ENCODE measurements at places on chromosomes 7 and 10.

DNA sequence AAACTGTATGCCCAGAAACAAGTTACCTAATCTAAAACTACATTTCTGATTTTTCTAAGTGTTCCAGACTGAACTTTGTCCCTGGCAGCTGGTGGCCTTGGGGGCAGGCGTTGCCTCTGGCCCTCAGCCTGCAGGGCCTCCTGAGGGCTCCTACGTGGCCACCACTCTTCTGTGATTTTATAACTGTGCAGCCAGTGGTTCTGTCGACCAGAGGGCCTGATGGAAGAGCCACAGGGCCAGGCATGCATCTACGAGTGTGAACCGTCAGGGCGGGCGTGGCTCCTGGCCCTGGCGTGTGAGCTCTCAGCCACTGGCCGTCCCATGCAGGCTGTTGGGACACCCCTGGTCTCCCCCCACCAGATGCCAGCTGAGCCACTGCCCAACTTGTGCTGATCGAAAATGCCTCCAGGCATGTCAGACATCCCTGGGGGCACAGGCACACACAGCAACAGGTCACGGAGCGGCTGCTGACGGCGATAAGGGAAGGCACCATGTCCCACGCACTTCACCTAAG is 173.4 kb downstream of the ZMYND11 start:
- no peak for DNase-seq

DNA sequence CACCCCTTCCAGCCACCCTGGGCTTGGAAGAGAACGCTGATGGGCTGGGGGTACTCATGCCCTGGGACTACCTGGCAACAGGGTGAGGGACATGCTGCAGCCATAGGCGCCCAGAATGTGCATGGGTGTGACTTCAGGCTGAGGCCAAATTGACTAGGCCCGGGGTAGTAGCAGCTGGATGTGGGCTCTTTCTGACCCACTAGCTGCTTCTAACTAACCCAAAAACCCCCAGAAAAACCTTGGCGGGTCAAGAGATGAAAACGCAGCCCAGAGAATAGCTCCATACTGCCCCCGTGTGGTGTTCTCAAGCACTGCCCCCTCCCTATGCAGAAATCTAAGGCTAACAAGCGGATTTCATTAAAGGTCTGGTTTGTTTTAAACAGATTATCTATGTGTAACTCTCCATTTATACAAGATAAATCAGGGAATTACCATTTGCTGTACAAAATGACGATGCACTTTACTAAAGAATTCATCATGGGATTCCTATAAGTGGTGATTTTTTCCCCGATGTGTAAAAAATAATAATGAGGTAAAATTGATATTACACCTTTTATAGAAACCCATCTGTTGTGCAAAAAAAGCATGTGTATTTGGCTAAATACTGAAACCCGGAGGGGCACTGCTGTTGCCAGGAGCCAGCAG is 4.2 kb downstream of the SMARCD3 start:
- no peak for DNase-seq

DNA sequence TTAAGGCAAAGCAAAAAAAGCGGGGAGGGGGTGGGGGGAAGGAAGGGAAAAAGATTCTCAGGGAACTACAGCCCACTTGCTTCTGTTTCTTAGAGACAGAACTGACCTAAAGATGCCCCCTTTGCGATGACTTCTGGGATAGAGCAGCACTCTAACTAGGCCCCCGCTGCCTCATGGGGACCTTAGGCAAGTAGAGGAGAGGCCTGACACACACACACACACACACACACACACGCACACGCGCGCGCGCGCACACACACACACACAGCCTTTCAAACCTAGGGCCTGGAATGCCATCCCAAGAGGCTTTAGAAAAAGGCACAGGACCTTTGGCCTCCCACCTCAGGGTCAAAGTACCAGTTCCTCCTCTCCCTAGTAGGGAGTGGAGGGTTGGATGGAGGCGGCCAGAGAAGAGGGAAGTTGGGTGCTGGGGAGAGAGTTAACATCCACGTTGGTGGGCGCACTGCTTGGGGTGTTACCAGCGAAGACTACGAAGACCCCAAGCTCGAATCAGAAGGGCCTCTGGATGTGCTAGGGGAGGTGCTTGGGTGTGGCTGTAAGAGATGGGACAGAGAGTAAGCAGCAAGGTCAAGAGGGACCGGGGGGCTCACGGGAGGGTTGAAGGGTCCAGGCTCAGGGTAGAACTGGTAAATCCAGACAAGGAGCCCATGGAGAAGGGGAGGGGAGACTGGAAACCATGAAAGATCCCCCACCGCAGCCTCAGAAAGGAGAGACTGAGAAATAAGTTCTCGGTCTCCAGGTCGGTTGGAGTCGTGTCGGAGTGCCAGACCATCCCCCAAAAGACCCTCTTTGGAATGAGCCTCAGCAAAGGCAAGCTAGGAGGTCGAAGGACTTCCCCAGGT is 1.2 kb upstream of the COL1A2 start:
- DNase-seq = no peak

- DNase-seq = no peak
Observed at GRCh38 chr10:72276421-72277339, 3.0 kb downstream of the DDIT4 start.

DNA sequence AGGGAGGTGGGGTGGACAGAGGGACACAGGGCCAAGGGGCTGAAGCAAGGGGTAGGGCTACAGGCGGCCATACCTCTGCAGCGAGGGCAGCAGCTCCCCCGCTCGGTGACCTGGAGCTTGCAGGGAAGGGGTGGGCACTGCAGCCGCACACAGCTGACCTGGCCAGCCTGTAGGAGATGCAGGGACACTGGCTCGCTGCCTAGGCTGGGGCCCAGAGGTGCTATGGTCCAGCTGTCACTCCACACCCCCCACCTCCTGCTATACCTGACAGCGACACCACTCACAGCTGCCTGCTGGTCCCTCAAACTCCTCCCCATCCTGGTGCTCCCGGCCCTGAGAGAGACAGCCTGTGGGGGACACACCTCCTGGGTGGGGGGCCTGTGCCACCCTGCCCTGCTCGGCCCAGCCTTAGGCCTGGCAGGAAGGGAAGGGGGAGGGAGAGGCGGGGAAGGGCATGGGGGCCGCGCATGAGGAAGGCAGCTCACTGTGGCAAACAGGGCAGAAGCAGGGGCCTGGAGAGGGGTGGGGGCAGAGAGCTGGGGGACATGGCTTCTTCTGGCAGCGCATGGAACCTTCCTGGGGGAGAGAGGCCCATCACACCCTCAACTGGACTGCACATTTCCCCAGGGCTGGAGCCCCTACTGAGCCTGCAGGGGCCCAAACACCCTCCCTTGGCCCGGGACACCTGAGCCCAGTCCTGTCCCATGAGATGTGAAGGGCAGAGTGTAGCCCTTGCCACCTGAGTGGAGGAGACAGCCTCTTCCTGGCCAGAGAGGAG is 23.9 kb downstream of the ATP6V1F start:
- no peak for DNase-seq

- no peak for DNase-seq
Observed at GRCh38 chr10:3709456-3710060, 75.5 kb downstream of the KLF6 start.

DNA sequence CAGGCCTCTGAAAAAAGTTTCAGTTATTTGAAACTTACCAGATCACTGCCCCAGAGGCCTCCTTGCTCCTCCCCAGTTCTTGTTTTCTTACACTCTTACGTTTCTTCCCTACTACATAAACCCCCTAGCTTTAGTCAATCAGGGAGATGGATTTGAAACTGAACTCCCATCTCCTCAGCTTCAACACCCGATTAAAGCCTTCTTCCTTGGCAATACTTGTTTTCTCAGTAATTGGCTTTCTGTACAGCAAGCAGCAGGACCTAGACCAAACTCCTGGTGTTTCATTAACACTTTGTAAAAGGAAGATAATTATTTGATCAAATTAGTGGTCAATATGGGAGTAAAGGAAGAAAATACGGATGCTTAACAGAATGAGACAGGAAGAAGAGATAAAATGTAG is 870.4 kb downstream of the PCDH15 start:
- DNase-seq = no peak

DNA sequence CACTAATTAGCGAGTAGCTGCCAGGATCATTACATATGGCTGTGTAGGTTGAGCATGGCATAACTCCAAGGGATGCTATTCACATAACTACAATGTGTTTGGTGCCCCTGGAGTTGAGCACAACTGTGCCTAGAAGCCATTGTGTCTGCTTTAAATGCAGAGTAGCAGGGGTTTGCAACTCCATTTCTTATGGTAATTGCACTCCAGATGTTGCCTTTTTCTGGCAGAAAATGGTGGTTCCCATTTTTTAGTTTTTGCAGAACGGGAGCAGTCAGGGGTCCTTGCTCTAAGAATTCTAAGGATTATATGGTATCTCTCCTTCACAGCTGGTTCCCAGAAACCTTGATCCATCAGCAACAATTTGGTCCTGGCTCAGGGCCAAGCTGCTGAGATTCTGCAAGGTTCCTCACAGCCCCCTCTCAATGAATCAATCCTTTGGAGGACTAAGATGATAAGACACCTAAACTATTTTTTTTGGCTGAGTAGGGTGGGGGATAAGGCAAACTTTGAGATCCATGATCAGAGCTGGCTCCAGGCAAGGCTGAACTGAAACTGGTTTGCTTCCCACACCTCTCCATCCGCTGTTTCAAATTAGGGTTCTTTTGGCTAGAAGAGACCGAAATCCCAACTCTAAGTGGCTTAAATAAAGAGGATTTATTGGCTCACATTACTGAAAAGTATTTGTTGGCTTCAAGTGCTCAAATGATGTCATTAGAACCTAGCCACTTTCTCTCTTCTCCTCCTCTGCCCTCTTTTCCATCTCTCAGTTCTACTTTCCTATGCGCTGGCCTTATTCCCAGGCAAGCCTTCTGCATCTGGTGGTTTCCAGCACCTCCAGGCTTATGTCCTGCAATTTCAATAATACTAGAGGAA is 97.5 kb upstream of the CCDC6 start:
- no peak for DNase-seq

DNA sequence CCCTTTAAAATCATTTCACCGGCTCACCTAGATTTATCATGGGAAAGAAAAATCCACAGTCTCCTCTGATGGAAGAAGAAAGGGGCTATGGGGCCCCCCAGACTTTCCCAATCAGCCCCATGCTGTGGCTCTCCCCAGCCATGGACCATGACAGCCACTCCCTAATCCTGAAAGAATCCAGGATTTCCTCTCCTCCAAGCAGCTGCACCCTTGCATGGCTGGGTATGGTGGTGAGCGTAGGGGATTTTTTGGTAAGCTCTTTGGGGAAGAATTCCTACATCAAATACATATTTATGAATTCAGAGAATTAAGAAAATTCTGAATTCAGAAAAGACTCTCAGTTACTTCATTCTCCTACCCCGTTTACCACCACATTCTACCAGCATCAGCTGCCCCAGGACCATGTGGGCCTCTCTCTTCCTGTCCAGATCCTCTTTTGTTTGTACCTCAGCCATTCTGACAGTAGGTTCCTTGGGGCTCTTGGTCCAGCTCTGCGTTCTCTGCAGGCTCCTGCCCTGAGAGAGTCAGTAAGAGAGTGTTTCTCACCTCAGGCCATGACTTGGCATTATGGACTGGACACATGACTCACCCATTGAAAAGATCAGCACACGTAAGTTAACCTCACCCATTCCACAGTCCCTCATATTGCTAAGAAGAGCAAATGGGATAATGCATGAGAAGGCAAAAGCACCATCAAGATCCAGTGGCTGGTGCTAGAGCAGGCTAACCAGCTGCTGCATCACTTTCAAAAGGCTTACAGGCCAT is 337.8 kb downstream of the ELMO1 start:
- no peak for DNase-seq

DNA sequence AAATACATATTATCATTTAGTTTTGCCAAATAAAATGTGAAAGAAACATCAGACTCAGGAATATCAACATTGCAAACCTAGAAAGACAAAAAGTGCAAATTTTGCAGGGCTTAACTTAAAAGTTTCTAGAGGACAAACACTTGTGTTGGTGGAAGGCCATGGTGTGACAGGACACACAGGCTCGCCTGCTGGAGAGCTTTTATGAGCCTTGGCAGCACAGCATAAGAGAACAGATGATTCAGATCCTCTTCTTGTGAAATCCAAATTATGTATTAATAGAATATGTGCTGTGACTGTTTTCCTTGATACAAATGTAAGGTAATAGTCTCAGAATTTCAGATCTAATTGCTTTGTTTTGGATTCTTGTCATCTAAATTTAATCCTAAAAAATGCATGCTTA is 72.9 kb upstream of the ABCB5 start:
- no peak for DNase-seq

- no peak for DNase-seq
Observed at GRCh38 chr10:132132421-132132841, 54.3 kb upstream of the DPYSL4 start.

GRCh38 chr7:12712236-12712635 is 24.8 kb downstream of the ARL4A start:
- no peak for DNase-seq

GRCh38 chr10:119700321-119700954 is 25.4 kb upstream of the INPP5F start:
- DNase-seq = no peak

DNA sequence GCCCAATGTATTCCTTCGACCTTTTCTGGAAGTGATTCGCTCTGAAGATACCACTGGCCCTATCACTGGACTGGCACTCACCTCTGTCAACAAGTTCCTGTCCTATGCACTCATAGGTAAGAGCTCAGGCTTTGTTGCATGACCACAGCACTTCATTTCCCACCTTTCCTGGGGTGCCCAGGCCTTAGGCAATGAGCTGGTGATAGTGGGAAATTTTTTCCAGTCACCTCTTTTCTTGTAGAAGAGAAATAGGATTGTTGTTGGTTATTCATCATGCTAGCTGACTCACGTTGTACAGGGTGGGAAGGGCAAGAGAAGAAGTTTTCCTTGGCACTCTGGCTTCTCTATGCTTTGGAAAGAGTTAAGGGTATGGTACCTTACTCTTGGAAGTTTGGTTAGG is 51.4 kb upstream of the NFKB2 start:
- DNase-seq = no peak

DNA sequence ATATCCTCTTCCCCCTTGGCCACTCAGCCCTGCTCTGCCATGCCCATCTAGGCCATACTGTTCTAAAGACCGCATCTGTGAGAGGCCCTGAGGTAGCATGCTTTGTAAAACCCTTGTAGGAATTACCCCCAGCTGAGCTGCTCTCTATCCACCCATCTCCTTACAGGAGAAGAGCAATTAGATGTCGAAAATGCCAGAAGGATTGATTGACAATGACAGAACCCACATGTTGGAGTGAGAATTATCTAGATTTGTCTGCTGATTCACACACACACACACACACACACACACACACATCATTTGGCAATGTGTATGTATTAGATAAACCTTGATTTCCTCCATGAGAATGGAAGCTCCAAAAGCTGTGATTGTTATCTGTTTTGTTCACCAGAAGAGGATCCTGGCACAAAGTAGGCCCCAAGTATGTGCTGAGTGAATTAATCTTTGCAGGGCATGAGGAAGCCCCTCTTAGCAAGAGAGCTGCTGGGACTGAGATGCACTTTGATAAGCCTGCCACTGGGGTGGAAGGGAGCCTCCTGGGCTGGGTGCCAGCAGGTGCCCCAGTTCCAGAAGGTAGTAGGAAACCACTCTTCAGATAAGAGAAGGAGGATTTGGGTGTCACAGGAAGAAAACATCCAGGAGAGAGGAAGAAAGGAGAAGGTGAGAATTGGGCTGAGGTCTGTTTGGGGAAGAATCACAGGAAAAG is 187.5 kb upstream of the ADO start:
- DNase-seq = no peak

DNA sequence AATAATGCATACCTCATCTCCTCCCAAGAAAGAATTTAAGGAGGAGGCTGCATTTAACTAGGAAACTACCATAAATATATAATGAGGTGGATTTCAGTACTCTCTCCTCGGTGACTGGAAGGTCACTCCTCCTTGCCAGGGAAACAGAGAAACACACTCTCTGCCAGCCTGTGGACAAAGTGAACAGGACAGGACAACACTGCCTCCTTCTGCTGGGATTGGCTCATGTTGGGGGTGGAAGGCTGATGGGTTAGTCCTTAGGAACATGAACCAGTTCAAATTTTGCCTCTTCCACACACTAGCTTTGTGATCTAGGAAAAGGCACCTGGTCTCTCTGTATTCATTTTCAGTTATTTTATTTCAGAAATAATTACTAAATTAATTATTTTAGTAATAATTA is 50.6 kb upstream of the STEAP4 start:
- DNase-seq = no peak
